ENCODE measurements at places on chromosomes 11 and 22.

GRCh38 chr11:32905028-32905667 is 12.5 kb downstream of the QSER1 start:
- no peak for DNase-seq

GRCh38 chr22:49366437-49366836 is 461.2 kb downstream of the BRD1 start:
- no peak for DNase-seq

DNA sequence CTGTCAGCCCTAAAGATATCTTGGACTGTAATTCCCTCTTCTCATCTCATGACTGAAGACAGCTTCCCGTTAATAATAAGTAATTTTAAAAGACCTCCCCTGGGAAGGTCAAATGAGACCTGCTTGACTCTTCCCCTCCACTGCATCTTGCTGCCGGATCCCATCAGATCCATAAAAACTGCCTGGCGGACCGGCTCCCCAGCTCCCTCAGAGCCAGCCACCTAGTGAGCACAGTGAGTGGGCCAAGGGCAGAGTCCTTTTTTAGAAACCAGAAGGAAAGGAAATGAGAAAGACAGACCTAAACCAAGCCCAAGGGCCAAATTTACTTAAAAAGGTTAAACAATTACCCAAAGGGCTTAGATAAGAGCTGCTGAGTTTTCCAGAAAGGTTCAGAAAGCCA is 595.3 kb downstream of the OPCML start:
- no peak for DNase-seq

- no peak for DNase-seq
Observed at GRCh38 chr11:75964071-75964470, 149.1 kb downstream of the UVRAG start.

DNA sequence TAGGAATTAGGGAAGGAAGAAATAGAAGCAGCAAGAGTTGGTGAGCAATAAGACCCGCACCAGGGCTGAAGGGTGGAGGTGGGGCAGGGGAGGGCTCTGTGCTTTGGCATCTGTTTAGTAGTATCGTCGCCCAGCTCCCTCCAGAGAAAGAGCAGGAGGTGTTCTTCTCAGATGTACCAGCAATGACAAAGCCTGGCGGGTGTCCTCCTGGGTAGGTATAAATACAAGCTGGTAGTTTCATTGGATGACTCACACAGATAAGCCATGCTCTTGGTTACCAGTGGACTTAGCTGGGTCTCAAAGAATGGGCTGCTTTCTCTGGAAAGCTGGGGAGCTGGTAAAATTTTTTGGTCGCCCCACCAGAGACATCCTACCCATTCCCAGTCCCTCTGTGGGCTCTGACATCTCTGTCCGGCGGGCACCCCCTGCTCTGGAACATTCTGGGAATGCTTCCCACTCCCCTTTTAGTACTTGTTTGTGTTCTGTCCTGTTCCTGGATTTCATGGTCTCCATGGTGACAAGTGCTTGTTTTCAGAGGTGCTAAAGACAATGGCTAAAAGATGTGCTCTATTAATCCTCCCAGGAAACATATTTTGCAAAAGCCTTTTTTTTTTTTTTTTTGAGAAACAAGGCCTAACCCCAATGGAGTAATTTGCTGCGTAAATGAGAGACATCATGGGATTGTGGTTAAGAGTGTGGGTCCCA is 15.4 kb upstream of the TUBA8 start:
- DNase-seq: no peak

- no peak for DNase-seq
Observed at GRCh38 chr11:70540196-70540595, 141.9 kb downstream of the CTTN start.

- no peak for DNase-seq
Observed at GRCh38 chr22:33666961-33667619, 253.2 kb downstream of the LARGE1 start.

GRCh38 chr22:43333978-43334377 is 9.2 kb downstream of the SCUBE1 start:
- no peak for DNase-seq

DNA sequence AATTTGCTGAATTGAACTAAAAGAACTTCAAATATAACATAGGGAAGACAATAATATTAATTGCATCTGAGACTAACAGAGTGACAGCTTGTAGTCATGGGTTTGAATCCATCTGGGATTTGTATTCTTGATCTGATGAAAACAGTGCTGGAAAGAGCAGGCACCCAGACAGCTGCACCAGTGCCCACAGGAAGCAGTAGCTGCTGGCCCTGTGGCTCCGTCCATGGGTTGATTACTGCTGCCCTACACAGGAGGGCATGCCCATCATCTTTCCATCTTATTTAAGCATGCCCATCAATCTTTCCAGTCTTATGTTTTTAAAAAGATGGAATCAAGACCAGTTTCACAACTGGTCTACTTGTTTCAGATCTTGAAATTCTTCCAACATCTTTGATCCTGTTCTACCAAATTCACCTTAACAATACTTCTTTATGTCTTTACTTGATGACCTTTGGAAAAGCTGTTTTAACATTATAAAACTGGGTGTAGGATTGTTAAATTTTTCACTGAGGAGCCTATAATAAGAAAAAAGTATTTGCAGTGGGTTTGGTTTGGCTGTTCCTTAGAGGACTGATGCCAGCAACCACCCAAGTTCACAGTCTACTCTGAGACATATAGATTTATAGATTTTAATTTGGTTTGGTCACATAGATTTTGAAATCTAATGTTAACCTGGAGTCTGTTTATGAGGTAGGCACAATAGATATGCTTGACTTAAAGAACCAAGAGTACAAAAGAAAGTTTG is 761 bp upstream of the NXPE4 start:
- DNase-seq: no peak

DNA sequence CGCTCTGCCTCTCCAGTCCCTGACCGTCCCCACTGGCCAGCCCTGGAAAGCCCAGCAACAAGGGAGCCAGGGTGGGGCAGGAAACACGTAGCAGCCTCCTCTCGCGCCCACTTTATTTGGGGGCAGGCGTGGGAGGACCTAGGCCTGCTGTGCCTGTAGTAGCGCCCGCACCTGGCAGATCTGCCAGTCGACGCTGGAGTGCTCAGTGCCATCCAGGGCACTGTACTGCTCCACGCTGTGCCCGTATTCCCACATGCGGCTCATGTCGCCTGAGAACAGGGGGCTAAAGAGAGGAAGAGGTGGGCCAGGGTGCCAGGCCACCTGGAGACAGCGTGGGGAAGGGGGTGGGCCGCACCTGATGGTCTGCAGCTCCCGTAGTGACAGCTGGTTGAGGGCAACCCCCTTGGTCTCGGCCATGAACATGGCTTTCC is 17.0 kb upstream of the DRICH1 start:
- no peak for DNase-seq

DNA sequence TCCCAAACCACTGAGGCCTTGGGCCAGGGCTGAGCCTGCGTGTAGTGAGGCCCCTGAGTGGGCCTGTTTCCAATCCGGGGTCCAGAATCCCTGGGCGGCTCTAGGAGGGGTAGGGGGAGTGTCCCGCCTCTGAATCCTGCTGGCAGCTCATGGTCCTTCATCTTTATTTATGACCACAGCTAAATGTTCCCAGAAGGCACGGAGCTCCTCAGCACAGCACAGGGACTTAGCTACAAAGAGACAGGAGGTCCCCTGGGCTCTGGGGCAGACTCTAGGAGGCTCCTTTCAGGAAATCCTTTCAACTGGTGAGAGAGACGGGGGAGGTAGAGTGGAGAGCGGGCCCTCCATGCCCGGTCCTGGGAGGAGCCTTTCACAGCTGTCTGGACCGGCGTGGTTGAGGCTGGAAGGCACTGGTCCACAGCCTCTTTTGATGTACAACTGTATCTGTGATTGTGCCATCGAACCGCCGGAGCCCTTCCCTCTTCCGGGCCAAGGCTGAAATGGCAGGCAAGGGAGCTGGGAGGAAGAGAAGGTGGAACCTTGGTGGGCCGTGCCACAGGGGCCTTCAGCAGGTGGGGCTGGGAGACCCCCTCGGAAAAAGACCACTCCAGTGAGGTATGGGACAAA is 46.8 kb downstream of the SCUBE1 start:
- no peak for DNase-seq

GRCh38 chr11:59857439-59858434 is 8.6 kb downstream of the TCN1 start:
- no peak for DNase-seq

- DNase-seq: peak; percentile 83
Observed at GRCh38 chr11:16925561-16926065, 88.6 kb downstream of the PLEKHA7 start.

DNA sequence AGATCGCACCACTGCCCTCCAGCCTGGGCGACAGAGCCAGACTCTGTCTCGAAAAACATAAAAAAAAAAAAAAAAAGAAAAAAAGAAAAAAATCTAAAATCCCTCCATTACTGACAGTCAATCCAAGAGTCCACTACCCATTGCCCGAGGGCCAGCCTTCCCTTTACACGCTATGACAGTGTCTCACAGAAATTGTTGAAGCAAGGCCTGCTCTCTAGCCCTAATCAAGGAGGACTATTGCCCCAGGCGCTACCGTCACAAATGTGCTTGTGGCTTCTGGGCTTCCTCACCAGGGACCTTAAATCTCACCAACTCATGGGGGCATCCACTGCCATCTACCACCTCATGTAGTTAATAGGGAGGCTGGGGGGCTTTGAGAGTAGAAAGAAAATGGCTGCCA is 49.9 kb downstream of the UBASH3B start:
- no peak for DNase-seq

DNA sequence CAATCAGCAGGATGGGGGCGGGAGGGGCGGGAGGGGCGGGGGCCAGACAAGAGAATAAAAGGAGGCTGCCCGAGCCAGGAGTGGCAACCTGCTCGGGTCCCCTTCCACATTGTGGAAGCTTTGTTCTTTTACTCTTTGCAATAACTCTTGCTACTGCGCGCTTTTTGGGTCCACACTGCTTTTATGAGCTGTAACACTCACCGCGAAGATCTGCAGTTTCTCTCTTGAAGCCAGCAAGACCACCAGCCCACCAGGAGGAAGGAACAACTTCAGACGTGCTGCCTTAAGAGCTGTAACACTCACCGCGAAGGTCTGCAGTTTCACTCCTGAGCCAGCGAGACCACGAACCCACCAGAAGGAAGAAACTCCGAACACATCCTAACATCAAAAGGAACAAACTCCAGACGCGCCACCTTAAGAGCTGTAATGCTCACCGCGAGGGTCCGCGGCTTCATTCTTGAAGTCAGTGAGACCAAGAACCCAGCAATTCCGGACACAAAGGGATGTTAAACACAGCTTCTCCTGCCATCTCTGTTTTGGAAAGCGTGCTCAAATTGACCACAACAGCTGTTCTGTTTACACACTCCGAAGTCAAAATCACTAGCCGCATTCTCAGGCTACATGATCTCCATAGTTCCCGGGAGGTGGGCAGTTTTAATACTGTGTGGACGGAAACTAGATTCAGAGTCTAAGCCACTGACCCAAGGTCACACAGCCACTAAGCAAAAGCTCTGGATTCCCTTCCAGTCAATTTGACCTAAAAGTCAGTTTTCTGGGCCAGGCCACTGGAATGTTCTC is 11.9 kb downstream of the PLAAT2 start:
- no peak for DNase-seq

DNA sequence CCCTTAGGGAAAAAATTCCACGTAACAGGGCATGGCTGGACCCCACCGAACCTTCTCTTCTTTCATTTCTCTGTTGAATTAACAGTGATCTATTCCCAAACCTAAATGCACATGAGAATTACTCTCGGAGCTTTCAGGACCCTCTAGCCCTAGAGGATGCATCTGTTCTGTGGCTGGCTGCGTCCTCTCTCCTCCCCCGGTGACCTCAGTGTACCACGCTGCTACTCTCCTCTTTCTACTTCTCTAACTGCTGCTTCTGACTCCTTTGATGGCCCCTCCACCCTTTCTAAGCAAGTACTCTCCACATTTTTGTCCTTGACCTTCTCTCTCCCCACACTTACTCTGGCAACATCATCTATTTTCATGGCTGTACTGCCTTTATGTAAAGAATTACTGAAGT is 12.1 kb upstream of the APOA1 start:
- no peak for DNase-seq

DNA sequence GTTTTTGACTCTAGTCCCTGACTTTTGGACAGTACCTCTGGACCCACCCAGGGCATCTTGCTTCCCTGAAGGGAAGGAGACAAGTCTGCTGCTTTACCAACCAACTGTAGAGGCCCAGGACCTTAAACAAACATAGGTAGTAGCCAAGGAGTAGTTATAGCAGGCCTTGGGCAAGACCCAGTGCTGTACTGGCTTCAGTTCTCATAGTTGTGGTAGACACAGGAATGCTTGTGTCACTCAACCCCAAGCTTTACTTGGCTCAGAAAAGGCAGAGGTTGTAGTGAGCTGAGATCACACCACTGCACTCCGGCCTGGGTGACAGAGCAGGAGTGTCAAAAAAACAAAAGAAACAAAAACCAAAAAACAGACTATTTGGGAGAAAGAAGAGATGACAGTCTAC is 21.3 kb upstream of the OR52M1 start:
- DNase-seq: no peak

- no peak for DNase-seq
Observed at GRCh38 chr11:46353698-46354097, 6.4 kb downstream of the DGKZ start.

DNA sequence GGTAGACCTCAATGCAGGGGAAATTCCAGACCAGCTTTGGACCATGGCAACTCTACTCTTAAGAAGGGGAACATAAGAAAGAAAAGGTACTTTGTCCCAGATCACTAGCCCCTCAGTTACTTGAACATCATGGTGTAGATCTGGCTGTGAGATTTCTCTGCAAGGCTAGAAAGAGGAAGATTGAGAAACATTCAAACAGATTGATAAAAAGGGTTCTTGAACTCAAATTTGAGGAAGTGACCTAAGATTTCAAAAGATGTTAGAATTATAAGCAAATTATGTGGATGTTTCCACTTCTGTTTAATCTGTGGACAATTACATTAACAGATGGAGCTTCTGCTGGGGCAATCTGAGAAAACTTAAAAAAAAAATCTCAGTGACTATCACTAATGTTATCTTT is 21.8 kb upstream of the UPB1 start:
- DNase-seq: no peak

- DNase-seq: peak; percentile 46
Observed at GRCh38 chr11:36033082-36033751, 89.4 kb downstream of the LDLRAD3 start.

- DNase-seq: no peak
Observed at GRCh38 chr11:99501655-99502054, 480.9 kb downstream of the CNTN5 start.

DNA sequence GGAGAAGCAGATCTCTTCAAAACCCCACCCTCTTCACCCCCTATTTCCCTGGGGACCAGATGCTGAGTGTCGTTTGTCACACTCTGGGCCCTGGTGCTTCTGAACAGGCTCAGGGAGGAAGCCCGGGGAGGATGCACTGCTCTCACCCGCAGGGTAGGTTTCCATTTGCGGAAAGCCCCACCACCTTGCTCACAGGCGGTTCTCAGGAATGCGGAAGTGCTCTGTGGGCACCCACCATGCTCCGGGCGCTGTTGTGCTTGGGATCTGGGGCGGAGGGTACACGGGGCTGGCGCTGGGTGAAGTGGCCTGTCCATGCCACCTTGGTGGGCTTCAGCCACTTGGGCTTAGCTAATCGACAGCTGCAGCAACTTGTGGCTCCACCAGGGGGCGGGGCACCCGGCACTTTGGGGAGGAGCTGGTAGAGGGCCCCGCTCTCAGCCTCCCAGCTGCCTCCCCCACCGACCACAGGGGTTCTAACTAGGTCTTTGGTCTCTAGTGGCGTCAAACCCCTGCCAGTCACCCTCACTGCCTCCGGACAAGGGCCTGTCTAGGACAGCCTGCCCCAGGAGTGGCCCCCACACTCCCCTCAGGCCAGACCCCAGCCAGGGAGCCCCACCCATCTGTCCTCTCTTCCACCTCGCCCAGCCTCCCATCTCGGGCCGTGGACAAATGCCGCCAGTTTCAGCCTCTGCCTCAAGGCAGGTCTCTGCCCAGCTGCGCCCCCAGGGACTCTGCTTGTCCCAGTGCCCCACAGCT is 7.4 kb downstream of the NDUFV1 start:
- DNase-seq: peak; percentile 86

GRCh38 chr11:95266751-95267374 is 35.9 kb upstream of the SESN3 start:
- DNase-seq: no peak
